ENCODE measurements at places on chromosomes 4 and X. TPM values are rescaled to one million over a fixed set of nuclear protein-coding genes. Genes with fewer than 3 reads are reported as not detected.

IL21 gene
- not detected for total RNA-seq

WDR1 gene
- 264 TPM for total RNA-seq

ZDHHC15 gene
- 3.3 TPM for total RNA-seq

TLR2 gene
- 35.2 TPM for total RNA-seq

FMR1NB gene
- total RNA-seq, result not detected

DMRTC1 gene
- total RNA-seq, result not detected

CXCL11 gene
- 1.2 TPM for total RNA-seq

ANKRD50 gene
- total RNA-seq, result 38.4 TPM

BEND4 gene
- total RNA-seq, result 0.94 TPM

TRO gene
- 13.0 TPM for total RNA-seq

HELT gene
- not detected for total RNA-seq

GPC3 gene
- 84.2 TPM for total RNA-seq

NEIL3 gene
- 0.67 TPM for total RNA-seq

MAGED4 gene
- 7.1 TPM for total RNA-seq

SMIM10L2A gene
- total RNA-seq, result 2.7 TPM

RENBP gene
- 23.0 TPM for total RNA-seq

SYN1 gene
- total RNA-seq, result 2.9 TPM

GRCh38 chr4:141016117-141016798 is 117.0 kb downstream of the RNF150 start:
- DNase-seq, result no peak

DNA sequence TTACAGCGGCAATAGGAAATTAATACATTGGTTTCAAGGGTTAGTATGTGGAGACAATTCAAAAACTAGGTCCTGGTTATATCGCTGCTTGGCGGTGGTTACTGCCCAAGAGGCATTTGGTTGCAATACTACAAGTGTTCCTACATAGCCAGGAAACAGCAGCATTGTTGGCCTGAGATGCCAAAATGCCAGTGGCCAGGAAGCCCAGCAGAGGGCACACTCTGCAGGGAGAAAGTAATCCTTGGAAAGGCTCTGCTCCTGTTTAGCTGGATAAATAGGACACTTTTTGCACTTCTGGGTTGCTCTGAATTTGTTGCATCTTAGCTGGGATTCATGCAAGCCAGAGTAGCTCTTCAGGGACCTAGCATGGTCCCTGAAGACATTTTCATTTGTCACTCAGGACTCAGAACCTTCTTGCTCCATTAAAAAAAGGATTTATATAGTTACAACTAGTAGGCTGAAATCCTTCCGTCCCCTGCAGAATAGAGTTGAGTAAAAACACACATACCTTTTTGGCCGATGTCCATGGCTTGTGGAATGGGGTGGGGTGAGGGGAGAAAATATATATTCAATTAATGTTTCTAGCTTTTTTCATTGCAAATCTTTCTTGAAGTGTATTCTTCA is 8.1 kb upstream of the GPR119 start:
- DNase-seq, result peak; percentile 67

DNA sequence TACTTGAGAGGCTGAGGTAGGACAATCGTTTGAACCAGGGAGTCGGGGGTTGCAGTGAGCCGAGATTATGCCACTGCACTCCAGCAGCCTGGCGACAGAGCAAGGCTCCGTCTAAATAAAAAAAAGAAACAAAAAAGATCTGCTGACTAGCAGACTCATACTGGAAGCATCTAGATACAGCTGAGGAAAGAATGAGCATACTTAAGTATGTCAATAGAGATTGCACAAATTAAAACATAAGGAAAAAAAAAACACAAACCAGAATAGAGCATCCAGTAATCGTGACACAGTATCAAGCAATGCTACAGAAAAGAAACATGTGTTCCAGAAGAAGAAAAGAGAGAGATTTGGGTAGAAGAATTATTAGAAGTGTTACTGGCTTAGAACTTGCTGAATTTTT is 105.5 kb upstream of the SPOCK3 start:
- DNase-seq, result no peak

GRCh38 chr4:85522277-85522676 is 47.3 kb downstream of the ARHGAP24 start:
- DNase-seq, result no peak

GRCh38 chrX:153417637-153418036 is 6.4 kb downstream of the ZFP92 start:
- no peak for DNase-seq

- DNase-seq, result no peak
These were observed 103.4 kb downstream of the MTNR1A start for GRCh38 chr4:186451982-186452381.

- peak; percentile 66 for DNase-seq
These were observed 638 bp downstream of the BLTP1 start for GRCh38 chr4:122152711-122153226.

GRCh38 chrX:39601231-39602177 is 496.3 kb downstream of the BCOR start:
- DNase-seq, result no peak

DNA sequence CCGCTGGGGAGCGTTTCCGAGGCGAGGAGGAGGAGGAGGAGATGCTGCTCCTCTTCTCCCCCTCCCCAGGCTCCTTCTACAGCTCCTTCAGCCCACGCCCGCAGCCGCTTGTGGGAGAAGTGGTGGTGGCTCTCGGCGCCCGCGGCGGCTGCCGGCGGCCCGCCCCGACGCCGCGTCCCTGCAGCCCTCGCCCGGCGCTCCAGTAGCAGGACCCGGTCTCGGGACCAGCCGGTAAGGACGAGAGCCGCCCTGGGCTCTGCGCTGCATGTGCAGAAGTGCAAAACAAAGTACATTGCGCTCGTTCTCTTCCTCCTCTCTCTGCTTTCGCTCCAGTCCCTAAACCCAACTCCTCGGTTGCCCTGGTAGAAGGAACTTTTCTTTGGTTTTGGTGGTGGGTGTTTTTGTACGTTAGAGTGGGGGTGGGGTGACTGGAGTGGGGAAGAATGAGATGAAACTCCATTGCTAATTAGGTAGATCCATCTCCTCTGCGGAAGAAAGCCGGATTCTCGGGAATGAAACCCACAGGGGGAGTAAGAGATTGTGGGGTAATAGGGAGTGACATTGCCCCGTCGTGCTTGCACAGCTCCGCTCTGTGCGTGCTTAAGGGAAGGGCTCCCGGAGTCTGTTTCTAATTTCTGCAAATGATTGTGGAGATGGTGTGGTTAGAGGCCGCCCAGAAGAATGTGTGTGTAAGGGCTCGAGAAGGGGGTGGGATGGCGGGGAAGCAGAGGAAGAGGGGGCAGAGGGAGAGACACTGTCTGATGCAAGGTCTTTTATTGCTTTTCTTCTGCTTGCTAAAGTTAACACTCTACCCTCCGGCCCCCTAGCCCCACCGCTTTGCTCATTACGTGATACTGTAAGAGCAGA is 677 bp downstream of the PTPN13 start:
- DNase-seq, result peak; percentile 63

DNA sequence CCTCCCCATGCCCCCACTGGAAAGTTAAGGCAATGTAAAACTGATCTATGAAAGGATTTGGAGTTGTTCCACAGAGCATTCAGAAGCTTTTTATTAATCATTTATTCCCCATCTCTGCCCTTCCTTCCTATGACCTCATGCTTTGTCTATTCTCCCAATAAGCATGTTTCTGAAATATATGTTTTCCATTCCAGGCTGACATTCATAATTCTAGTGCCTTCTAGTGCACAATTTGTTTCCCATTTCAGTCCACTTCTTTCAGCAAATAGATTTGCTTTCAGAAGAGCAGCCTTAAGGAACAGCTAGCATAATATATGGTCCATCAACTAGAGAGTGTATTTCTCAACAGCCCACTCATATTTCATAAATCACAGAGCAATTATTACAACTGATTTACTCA is 77.1 kb upstream of the ATXN3L start:
- no peak for DNase-seq

GRCh38 chr4:186318481-186318880 is 52.5 kb downstream of the F11 start:
- no peak for DNase-seq

GRCh38 chrX:7574325-7574724 is 268.6 kb upstream of the VCX start:
- no peak for DNase-seq

DNA sequence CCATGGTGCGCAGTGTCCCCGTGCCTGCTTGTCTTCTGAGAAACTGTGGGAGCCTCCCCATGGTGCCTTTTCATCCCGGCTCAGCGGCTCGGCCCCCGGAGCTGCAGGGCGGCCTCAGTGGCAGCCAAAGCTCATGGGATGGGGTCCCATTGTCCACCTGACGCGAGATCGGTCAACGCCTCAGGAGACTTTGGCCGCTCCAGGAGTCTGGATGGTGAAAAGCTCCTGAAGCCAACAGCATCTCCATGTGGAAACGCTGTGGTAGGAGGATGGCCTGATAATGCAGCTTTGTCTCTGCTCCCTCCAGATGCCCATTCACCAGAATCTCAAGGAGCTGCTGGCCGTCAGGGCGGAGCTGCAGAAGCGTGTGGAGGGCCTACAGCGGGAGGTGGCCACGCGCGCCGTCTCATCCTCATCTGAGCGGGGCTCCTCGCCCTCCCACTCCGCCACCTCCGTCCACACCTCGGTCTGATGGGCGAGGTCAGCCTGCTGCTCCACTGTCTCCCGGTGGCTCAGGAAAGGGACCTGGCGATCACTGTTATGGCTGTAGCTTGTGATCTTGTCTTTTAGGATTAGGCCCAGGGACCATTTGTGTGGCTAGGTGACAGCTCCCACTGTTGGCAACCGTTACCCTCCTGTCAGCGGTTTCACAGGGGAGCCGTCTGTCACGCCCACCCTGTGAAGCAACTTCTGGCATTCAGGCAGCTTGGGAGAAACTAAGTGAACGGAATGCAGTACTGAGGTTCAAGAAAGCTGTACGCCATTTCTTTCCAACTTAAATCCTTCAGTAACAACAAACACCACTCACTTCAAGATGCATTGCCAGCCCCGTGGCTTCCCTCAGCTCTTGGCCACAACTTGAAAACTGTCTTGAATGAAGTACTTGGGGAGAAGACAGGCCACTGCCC is 69.3 kb downstream of the MTMR1 start:
- DNase-seq, result no peak

GRCh38 chr4:35772291-35772690 is 472.0 kb downstream of the ARAP2 start:
- DNase-seq, result no peak

- DNase-seq, result peak; percentile 75
These were observed 568 bp downstream of the HTT start for GRCh38 chr4:3074846-3075651.

DNA sequence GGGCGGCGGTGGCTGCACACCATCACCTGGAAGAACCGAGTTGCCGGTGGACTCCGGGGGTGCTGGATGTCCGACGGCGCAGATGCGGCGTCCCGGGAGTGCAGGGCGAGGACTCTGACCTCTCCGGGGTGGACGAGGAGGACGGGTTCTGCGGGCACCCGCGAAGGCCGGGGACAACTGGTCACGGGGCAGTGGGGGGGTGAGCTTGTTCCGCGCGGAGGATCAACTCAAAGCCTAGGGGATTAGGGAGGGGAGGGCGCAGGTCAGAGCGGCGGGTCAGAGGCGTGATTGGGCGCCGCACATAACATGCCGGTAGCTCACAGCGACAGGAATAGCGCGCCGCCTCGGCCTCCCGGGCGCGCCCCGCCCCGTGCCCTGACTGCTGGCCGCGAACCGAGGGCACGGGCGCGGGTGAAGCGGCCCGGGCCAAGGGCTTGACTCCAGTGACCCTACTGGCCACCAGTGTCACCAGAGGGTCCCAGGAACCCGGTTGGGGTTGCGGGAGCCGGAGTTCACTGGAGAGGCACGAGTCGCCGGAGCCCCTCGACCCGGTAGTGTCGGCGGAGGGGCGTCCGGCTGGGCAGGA is at the start of gene KLHL34:
KLHL34 (minus strand) TSS at position 179 of the 586 bp plus-strand sequence. CDS start 542 bp downstream, outside the sequence.
- DNase-seq, result no peak

- DNase-seq, result no peak
These were observed 165.0 kb downstream of the AMELX start for GRCh38 chrX:11458170-11458569.

DNA sequence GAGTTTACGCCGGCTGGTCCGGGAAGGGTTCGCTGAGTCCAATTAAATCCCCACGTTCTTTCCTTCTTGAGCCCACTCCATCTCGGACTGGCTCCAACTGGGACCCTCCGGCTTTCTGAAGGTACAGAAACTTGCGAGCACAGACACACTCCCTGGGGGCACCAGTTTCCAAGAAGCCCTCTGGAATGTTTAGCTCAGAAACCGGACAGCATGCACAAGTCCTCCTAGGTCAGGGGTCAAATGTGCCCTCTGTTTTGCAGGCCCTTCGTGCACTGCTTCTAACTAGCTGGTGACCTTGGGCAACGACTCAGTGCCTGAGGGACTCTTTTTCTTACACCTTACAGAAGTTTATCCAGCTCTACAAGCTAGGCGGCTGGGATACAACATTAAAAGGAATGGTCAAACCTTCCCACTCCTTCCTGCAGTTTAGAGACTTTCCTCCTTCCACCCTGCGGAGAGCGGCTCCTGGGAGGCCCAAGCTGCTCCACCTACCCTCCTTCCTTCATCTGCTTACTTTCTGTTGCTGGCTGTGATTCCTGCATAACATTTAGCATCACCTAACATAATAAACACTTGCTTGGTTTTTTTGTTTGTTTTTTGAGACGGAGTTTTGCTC is 275.5 kb downstream of the BCOR start:
- no peak for DNase-seq

DNA sequence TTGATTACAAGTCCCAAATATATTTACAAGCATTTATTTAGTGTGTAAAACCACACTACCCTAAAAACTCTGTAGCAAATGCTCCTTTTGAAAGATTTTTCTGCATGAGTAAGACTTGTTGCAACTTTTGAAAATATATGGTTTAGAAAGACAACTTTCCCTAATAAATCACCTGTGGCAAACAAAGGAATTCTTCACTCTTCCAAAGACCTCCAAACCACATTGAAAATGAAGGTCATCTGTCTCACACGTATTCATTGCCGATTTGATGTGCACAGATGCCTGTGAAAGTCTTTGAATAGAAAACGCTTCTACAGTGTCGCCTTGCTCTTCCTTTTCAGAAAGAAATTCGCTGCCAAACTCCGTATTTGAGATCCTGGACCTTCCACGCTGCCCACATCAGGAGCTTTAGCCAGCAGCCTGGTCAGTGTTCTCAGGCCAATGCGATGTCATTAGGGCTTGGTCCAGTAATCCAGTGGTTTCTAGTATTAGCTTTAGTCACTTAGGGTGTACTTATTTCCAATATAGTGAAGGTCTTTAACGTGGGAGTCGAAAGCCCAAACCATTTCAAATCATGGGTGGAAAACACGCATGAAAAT is 22.2 kb downstream of the SPINK2 start:
- no peak for DNase-seq

GRCh38 chr4:168800926-168801325 is 209.1 kb downstream of the CBR4 start:
- DNase-seq, result no peak

DNA sequence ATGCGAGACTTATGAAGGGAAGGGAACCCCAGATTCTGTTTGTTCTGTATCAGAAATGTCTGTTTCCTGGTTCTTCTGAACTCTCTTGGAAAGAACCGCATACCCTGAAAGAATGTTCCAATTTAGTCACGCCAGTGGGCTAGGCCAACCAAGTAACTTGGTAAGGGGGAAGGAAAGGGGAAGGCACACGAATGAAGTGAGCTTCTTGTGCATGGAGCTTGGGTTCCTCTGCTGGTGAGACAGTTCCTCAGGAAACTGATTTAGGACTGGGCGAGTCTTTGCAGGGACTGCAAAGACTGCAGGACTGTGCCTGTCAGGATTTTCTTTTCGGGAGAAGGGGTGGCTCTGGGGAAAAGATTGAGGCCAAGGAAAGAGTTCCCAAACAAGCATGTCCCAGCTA is 35.6 kb downstream of the FRMPD3 start:
- DNase-seq, result no peak

Measured in sciatic nerve (tissue), 2 donors.